ENCODE measurements at places on chromosomes 2 and 18. TPM values are rescaled to one million over a fixed set of nuclear protein-coding genes. Genes with fewer than 3 reads are reported as not detected.

DNA sequence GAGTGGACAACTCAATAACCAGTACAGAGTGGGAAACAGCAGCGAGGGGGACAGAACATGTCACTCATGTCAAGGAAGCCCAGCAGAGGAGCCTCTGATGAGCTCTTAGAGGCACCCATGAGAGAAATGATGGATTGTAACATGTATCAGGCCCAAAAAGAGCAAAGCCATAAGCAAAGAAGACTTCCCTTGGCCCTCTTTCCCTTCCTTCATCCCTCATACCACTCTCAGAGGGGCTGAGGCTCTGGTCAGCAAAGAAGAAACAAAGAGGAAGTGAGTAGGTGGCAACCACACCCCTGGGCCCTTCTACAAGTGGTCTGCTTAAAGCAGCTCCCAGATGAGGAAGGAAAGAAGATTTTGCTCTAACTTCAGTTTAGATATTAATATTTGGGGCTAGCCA lies 112.8 kb downstream of the CDC42EP3 start:
- no peaks in the 10 kb centered on the region for H3K36me3 ChIP-seq
- peaks cover 31% of the 10 kb centered on the region for H3K4me1 ChIP-seq
- no peak for DNase-seq
- no peak overlapping the region for H3K4me3 ChIP-seq
- no peaks in the 10 kb centered on the region for H3K27me3 ChIP-seq
- H3K27ac ChIP-seq = peak overlapping the region; percentile 44

DNA sequence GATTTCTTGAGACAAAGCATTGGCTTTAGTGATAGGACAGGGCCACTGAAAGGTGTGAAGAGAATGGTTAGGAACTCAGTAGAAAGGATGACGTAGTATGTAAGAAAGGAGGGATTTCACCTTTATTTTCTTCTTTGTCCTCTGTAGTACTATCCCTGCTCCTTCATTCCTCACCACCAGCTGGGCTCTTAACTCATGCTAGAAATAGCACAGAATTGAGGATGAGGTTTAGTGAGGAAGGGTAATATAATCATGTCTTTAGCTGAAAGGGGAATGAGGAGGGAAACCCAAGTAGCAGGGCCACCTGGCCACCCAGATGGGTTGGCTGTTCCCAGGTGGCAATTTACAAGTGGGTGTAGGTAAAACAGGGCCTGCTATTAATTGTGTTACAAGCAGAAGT lies 15.2 kb downstream of the ACVR2A start:
- no peak overlapping the region for H3K4me3 ChIP-seq
- no peak for DNase-seq
- H3K27me3 ChIP-seq = no peaks in the 10 kb centered on the region
- no peaks in the 10 kb centered on the region for H3K36me3 ChIP-seq
- no peak overlapping the region for H3K27ac ChIP-seq

DNA sequence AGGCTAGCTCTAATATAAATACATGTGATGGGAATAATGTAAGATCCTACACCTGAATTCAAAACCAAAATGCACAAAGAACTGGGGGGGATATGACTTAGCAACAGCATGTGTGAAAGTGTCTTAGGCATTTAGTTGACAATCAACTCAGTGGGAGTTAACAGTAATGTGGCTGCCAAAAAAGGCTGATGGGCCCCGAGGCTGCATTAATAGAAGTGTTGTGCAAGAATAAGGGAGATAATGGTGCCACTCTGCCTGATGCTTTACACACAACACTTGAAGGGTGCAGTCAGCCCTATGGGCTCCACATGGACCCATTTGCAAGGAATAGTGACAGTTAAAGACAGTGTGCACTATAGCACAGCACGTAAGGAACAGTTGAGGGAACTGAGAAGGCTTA lies 649.4 kb upstream of the ZEB2 start:
- H3K27me3 ChIP-seq = no peaks in the 10 kb centered on the region
- DNase-seq = no peak
- H3K4me1 ChIP-seq = no peaks in the 10 kb centered on the region
- no peaks in the 10 kb centered on the region for H3K36me3 ChIP-seq

- peaks cover 7% of the 10 kb centered on the region for H3K4me1 ChIP-seq
- H3K4me3 ChIP-seq = no peak overlapping the region
- no peaks in the 10 kb centered on the region for H3K36me3 ChIP-seq
- H3K27ac ChIP-seq = no peak overlapping the region
- no peak for DNase-seq
These were observed 584 bp downstream of the C2orf72 start for GRCh38 chr2:231037731-231038482.

DNA sequence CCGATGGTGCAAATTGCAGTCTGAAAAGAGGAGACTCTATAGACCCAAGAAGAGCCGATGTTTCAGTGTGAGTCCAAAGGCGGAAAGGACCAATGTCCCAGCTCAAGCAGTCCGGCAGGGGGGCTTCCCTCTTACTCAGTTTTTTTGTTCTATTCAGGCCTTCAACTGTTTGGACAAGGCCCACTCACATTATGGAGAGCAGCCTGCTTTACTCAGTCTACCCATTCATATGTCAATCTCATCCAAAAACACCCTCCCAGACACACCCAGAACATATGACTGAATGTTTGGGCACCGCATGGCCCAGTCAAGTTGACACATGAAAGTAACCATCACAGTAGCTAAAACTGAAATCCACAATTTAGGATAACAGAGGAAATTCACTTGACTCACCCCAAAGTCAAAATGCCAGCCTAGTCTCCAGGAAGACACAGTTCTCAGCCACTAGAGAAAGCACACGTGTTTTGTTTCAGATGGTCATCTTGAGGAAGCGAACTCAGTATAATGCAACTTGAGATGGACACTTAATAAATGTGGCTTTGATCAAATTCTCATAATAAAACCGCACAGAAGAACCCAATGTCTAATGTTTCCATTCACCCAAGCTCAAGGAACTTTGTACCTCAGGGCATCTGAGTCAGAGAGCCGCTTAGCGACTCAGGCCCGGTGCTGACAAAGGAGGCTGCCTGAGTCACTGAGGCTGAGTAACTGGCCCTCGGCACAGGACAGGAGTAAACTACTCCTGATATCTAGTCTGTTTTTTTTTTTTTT lies 2.4 kb downstream of the FHL2 start:
- peaks cover 14% of the 10 kb centered on the region for H3K27me3 ChIP-seq
- H3K4me1 ChIP-seq = peaks cover 14% of the 10 kb centered on the region
- no peak overlapping the region for H3K27ac ChIP-seq
- H3K36me3 ChIP-seq = no peaks in the 10 kb centered on the region
- DNase-seq = no peak

GRCh38 chr18:41809652-41810051 lies 145.4 kb upstream of the PIK3C3 start:
- no peak overlapping the region for H3K4me3 ChIP-seq
- no peak for DNase-seq
- no peaks in the 10 kb centered on the region for H3K36me3 ChIP-seq
- H3K27me3 ChIP-seq = no peaks in the 10 kb centered on the region
- H3K4me1 ChIP-seq = no peaks in the 10 kb centered on the region

GRCh38 chr2:189092936-189093335 lies 86.6 kb downstream of the COL5A2 start:
- no peaks in the 10 kb centered on the region for H3K27me3 ChIP-seq
- H3K4me3 ChIP-seq = no peak overlapping the region
- no peaks in the 10 kb centered on the region for H3K36me3 ChIP-seq
- no peak overlapping the region for H3K27ac ChIP-seq
- no peak for DNase-seq

DNA sequence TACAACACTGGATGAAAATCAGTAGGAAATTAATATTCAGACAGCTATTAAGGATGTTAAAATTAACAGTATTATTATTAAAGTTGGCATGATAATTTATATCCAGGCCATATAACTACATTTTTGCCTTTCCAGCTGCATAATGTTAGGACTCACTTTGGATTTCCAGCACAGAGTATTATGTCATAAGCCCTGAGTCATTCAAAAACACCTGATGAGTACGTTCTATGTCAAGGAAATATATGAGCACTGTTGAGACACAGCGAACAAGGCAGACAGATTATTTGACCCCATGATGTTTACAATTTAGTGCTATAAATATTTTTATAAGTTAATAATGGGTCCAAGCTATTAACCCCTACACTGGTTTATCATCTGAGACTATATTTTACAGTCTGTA lies 59.8 kb upstream of the RIT2 start:
- no peaks in the 10 kb centered on the region for H3K36me3 ChIP-seq
- H3K27me3 ChIP-seq = no peaks in the 10 kb centered on the region
- no peaks in the 10 kb centered on the region for H3K4me1 ChIP-seq
- no peak overlapping the region for H3K4me3 ChIP-seq
- no peak overlapping the region for H3K27ac ChIP-seq
- DNase-seq = no peak

DNA sequence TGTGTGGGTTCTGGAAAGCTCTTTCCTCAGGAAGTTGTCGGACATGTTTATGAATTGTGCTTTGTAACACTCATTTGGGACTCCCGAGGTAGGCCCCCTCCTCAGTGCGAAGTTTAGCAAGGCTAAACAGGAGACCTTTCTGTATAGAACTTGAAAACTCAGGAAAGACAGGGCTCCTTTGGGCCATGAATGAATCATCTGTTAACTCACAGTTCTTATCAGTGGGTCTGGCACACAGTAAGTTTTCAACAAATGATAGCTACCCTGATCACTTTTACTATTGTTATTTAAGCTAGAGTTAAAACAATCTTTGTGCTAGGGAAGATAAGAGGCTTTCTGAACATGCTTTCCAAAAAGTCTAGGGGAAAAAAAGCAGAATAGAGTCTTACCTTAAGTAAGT lies 430.5 kb upstream of the ETAA1 start:
- DNase-seq = no peak
- no peak overlapping the region for H3K27ac ChIP-seq
- H3K4me3 ChIP-seq = no peak overlapping the region
- no peaks in the 10 kb centered on the region for H3K27me3 ChIP-seq
- no peaks in the 10 kb centered on the region for H3K36me3 ChIP-seq
- no peaks in the 10 kb centered on the region for H3K4me1 ChIP-seq

DNA sequence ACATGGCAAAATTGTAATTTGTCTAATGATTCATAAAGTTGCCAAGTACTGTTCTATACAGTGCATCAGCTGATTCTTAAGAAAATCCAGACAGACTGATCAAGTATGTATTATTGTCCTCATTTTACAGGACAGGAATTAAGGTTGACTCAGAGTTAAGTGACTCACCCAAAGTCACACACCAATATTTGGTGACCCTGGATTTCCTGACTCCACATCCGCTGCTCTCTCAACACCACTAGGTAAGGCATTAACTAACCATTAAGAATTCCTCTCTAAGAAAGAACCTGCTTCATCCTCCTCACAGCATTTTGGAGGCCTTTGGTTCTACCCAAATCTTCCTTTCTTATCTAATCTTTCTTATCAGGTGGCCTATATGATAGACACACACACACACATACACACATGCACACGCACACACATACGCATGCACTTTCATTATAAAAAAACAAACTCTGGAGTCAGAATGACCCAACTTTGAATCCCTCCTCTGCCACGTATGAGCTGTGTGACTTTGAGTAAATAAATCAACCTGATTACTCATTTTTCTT lies 150.8 kb downstream of the ANKRD44 start:
- H3K27me3 ChIP-seq = no peaks in the 10 kb centered on the region
- H3K4me1 ChIP-seq = peaks cover 46% of the 10 kb centered on the region
- H3K27ac ChIP-seq = peak overlapping the region; percentile 29

DNA sequence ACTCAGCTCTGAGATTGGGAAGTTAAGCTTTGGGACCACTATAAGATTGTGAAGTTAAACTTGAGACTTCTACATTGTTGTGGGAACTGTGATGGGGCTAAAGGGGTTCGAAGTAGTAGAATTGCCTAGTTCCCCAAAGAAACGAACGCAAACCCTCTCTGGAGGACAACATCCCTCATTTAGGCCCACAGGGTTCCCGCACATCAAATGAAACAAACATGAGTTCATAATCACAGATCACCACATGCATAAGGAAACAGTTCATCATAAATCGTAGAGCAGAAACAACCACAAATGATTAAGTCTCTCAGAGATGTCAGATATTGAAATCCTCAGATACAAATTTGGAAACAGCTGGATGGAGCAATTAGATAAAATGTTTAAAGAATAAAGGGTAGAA lies 55.9 kb upstream of the HPCAL1 start:
- no peak overlapping the region for H3K4me3 ChIP-seq
- no peak overlapping the region for H3K27ac ChIP-seq
- no peak for DNase-seq
- no peaks in the 10 kb centered on the region for H3K4me1 ChIP-seq

- H3K36me3 ChIP-seq = no peaks in the 10 kb centered on the region
- no peaks in the 10 kb centered on the region for H3K27me3 ChIP-seq
- no peak overlapping the region for H3K27ac ChIP-seq
- no peak for DNase-seq
These were observed 162.0 kb upstream of the MC4R start for GRCh38 chr18:60534538-60534937.

GRCh38 chr2:189233527-189233926 lies 54.0 kb upstream of the COL5A2 start:
- no peaks in the 10 kb centered on the region for H3K27me3 ChIP-seq
- DNase-seq = no peak
- H3K4me1 ChIP-seq = no peaks in the 10 kb centered on the region
- no peak overlapping the region for H3K27ac ChIP-seq
- H3K4me3 ChIP-seq = no peak overlapping the region

GRCh38 chr2:7071916-7072556 lies 154.8 kb downstream of the RNF144A start:
- no peaks in the 10 kb centered on the region for H3K27me3 ChIP-seq
- H3K4me1 ChIP-seq = no peaks in the 10 kb centered on the region
- H3K36me3 ChIP-seq = no peaks in the 10 kb centered on the region
- DNase-seq = no peak

GRCh38 chr2:11799826-11800225 lies 53.4 kb downstream of the LPIN1 start:
- DNase-seq = no peak
- H3K27me3 ChIP-seq = no peaks in the 10 kb centered on the region
- peaks cover 74% of the 10 kb centered on the region for H3K36me3 ChIP-seq

- no peak for DNase-seq
- no peaks in the 10 kb centered on the region for H3K4me1 ChIP-seq
These were observed 183.1 kb downstream of the PTPRM start for GRCh38 chr18:7750095-7750663.

DNA sequence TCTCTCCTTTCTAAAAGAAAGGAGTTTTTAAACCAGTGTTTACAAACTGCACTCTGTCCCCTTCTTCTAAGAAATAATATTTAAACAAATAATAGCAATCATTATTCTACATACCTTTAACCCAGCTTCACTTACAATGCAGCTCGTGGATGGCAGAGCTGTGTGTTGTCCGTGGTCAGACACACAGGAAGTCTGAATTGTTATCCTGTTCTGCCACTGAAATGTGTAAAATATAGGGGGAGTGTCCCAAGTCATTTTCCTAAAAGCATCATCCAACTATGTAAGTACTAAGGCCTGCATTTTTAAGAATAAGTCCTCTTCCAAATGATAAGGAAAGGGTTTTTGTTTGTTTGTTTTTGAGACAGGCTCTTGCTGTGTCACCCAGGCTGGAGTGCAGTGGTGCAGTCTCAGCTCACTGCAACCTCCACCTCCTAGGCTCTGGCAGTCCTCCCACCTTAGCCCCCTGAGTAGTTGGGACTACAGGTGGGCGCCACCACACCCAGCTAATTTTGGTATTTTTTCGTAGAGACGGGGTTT lies 2.7 kb upstream of the PPP4R1 start:
- DNase-seq = peak; percentile 8
- no peaks in the 10 kb centered on the region for H3K36me3 ChIP-seq
- peaks cover 10% of the 10 kb centered on the region for H3K4me1 ChIP-seq
- H3K27ac ChIP-seq = no peak overlapping the region
- H3K27me3 ChIP-seq = no peaks in the 10 kb centered on the region

Gene FOXI3
- not detected for total RNA-seq

Gene CABYR
- total RNA-seq = 0.94 TPM

Gene PSMD1
- 49.7 TPM for total RNA-seq

Gene UGT1A3
- total RNA-seq = not detected

Gene SNORC
- 1.0 TPM for total RNA-seq

Gene CFAP210
- 0.27 TPM for total RNA-seq

All from natural killer cell (primary cell).